NCI-H2081 (cell line): ENCODE measurements at places on chromosomes 13 and 19.

- peak; percentile 22 for DNase-seq
These were observed 13.2 kb downstream of the GADD45B start for GRCh38 chr19:2488942-2489731.

GRCh38 chr13:111895896-111896821 lies 170.8 kb upstream of the SOX1 start:
- DNase-seq = no peak

DNA sequence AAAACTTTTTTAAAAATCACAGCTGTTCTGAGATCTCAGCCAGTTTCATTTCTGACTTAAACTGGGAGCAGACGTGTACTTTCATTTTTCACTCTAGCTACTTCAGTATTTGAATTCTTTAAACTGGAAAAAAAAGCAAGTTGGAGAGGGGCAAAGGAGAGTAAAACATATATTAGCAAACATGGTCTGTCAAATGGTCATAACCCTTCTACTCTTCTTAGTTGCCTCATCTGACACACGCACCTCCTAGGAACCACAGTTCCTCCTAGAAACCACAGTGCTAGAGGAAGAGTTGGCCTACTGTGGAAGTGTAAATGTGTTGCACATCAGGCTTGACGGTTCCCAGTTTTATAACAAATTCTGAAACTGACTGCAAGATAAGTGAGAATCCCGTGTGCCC lies 47.2 kb downstream of the TM9SF2 start:
- no peak for DNase-seq

GRCh38 chr13:70275841-70276240 lies 167.6 kb upstream of the KLHL1 start:
- DNase-seq = no peak

DNA sequence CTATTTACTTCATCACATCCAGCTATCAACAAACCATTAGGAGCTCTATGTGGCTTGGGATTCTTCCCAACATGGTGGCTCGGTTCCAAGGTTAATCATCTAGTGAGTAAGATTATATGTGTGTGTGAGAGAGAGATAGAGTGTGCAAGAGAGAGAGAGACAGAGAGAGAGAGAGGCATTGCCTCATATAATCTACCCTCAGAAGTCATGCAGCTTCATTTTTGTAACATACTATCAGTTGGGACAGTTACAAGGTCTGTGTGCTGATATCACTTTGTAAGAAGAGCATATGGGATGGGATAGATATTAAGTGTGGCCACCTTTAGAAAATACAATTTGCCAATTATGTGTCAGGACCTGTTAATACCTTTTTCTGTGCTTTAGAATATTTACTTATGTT lies 104.1 kb downstream of the NDFIP2 start:
- no peak for DNase-seq

DNA sequence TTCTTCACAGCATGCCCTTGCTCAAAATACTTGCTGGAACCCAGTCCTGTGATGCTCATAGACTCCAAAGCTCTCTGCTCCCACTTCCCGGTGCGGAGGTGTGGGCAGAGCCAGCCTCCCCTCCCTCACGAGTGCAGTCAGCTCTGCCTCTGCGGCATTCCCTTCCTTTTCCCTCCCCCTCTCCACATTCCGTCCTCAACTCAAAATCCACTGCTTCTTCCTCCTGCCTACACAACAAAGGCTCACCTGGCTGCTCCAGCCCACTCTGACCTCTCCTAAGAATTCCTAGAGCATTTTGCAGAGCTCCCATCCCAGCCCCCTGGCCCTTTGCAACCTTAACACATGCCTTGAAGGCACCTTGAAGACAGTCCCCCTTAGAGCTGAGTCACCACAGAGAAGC lies 527.9 kb downstream of the MYO16 start:
- DNase-seq = no peak
